ENCODE measurements at places on chromosomes 6 and 20.

DNA sequence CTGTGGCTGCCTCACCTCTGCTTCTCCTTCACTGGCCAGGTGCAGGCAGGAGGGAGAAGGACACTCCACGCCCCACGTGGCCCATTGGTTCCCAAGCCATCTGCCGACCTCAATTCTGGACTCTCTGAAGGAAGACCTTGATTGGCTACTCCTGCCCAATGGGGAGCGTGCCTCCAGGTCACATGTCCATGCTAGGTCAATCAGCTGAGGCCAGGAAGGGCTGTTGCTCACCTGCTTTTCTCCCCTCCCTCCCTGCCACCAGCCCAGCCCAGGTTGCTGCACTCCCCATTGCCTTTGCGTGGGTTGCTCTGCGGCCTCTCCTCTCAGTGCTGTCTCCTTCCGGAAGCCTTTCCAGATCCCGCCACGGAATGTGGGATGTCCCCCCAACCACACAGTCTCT, 21.9 kb upstream of the CDH4 start:
- DNase-seq = no peak

DNA sequence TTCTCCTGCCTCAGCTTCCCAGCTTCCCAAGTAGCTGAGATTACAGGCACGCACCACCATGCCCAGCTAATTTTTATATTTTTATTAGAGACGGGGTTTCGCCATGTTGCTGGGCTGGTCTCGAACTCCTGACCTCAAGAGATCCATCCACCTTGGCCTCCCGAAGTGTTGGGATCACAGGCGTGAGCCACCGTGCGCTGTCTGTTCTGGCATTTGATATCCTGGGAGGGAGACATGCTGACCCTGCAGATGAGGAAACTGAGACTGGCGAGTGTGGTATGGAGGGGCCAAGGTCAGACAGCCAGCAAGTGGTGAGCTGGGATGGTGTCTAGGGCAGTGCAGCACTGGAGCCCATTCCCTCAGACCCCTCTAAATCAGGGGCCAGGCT, 44.6 kb downstream of the SRC start:
- no peak for DNase-seq

DNA sequence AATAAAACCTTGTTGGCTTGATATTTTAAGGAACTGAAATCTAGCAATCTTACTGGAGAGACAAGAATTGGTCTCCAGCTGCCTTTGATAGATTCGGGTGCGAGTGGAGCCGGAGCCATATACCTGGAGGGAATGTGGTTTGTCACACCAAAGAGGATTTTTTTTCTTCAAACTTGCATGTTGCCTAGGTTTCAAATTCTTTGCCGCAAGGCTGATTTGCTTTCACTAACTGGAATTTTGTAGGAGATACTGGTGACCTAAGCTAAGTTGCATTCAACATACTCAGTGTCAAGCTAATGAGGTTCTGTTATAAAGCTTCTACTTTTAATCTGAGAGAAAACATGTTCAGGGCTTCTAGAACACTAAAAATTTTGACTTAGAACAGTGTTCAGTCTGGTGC, 39.7 kb upstream of the ASIP start:
- DNase-seq = no peak

DNA sequence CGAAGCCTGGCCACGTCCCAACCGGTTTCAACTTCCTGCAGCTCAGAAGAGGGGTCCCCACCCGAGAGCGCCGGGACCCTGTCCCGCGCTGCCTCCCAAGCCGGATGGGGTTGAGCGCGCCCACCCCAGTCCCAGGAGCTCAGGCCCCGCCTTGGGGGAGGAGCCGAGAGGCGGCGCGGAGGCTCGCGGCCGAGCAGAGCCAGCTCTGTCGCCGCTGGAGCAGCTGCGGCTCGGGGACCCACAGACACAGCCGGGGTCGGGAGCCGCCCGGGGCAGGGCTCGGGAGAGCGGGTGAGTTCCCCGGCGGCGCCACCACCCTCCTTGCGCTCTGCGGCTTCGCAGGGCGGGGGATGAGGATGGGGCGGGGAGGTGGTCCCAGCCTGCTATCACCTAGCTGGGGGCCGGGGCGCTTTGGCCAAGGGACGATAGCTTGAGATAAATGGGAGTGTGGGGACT, at the start of gene PPP1R16B:
TSS of gene PPP1R16B (plus strand) at position 196 of the 456 bp plus-strand sequence. CDS start 30,229 bp downstream, outside the sequence.
- DNase-seq = no peak

DNA sequence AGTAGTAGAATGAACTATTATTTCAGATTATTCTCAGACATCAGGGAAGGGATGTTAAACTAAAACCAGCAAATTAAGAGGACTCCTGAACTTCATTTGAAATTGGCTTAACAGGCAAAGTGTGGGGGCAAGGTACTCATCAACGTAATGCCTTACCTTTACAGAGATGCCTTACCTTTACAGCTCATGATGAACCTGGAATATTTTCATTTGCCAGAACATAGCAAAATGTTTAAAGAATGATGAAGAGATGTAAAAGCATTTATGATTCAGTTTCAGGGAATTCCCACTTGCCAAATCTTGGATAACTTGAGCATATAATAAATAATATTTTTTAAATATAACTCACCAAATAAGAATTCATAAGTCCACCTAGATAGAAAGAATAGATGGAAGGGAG, 207.5 kb downstream of the TINAG start:
- no peak for DNase-seq

DNA sequence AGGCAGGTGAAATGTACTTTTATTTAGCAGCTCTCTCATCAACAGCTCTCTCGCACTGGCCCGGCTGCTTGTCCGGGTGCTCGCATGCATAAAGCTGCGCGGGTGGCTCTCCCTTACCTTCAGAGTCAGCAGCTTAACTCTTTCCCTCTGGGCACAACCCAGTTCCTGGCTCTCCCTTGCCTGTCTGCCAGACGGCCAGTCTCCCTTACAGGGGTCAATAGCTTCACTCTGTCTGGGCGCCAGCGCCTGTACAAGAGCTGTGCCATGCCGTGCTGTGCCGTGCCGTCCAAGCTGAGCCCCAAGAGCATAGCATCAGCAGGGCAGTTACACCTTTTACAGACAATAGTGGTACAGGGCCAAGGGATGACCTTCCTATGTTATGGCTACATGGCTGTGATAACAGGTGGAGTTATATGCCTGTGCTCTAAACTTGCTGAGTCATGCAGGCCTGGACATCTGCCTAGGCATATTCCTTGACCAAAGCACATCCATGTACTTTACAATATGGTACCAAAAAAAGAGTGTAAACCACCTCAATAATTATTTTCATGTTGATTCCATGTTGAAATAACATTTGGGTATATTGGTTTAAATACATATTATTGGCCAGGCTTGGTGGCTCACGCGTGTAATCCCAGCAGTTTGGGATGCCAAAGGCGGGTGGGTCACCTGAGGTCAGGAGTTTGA, 47.9 kb downstream of the BLTP3A start:
- no peak for DNase-seq

- DNase-seq = no peak
These were observed 133.9 kb upstream of the MYLIP start for GRCh38 chr6:15994814-15995459.

DNA sequence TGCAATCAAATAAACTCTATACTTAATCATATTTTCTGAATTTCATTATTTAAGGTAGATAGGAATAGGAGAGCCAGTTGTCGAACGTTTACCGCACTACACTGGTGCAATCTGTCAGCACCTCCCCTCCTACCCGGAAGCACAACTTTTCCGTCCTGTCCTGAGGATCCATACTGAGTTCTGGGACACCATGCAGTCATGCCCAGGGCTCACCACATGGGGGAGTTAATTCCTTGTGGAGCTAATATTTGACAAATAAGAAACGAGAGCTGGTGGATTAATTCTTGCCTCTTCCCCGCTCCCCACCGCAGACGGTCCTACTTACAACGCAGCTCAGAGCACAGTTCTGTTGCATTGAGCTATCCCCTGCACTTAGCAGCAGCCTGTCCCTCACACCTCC, 107.7 kb upstream of the RALGAPA2 start:
- no peak for DNase-seq

GRCh38 chr6:106981926-106982325, 7.4 kb upstream of the CD24 start:
- no peak for DNase-seq

- no peak for DNase-seq
These were observed 9.7 kb upstream of the CLDN20 start for GRCh38 chr6:155254139-155254538.

DNA sequence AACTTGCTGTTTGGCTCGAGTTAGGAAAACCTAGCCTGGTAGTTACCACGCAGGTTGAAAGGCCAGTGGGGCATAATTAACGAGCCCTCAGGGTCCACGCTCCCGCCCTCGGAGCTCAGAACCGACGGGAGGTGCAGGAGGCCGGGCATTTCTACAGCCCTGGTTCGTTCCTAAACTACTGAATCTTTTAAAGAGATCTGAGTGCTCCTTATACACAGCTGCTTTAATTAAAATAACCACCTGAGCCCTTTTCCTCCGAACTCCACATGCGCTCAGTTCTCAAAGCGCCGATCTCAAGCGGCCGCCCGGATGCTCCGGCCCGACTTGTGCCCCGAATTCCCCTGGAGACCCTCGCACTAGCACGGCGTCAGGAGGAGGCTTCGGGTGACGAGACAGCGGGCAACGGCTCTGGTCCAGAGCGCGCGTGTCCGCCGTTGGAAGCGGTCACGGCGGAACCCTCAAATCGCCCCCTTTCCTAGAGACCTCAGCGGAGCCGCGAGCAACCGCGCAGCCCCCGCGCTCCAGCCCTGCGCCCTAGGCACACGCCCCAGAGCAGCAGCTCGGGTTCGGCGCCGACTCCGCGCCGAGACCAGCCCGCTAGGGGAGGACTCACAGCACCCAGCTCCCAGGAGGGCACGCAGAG, 397 bp downstream of the WDR27 start:
- DNase-seq = no peak

GRCh38 chr6:47141963-47142362, 99.8 kb upstream of the ADGRF1 start:
- DNase-seq = no peak

GRCh38 chr6:157438611-157439111, 57.7 kb downstream of the ZDHHC14 start:
- no peak for DNase-seq

DNA sequence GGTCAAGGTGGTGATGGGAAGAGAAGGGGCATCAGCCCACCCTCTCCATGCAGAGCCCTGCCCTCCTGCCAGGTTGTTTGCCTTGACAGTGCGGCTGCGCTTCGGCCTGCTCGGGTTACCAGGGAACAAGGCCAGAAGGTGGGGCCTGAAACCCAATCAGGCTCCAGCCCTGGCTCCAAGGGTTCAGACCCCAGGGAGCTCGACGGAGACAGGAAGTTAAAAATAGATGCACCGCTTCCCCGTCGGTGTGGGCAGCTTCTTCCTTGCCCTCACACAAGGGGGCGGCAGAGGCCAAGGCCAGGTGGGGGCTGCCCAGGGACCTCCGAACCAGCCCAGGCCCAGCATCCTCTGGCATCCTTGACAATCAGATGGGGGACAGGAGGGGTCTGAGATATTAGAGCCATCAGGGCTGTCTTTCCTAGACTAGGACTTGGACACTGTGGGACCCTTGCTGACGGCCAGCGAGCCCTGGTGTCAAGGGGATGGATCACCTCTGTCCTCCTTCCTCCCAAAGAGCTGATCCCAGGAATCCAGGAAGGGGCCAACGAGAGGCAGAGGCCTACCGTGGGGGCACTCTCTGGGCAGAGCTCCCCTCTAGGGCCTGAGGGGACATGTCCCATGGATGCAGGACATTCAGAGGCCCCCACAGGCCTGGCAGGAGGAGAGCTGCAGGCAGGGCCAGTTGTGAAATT, 65.2 kb downstream of the RIPOR3 start:
- peak; percentile 52 for DNase-seq

DNA sequence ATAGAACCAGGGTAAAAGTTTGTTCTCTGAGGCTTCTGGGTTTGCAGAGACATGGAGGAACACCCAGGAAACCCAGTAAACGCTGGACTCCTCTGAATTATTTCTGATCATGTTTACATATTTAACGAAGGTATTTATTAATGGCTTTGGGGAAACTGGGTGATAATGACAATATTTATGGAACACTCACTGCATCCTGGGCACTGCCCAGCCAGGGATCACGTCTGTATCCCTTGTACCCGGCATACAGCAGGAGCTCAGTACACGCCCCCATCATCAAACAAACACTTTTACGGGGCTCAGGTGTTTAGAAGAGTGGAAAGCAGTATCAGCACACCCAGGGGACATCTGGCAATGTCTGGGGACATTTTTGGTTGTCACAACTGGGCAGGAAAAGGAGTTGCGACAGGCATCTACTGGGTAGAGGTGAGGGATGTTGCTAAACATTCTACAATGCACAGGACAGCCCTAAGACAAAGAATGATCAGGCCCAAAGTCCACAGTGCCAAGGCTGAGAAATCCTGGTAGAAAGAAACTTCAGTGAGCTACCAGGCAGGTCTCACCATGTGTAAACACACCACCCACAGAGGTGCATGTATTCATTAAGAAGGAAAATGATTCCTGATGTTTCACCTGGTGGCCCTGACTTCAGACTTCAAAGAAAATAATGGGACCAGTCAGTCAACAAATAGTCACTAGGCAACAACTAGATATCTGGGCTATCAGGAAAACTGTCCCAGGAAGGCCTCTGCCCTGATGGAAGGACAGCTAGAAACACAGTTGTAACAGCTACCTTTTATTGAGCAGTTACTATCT, 35.3 kb downstream of the ZMYND8 start:
- DNase-seq = no peak

GRCh38 chr6:7881765-7882500, 28.7 kb downstream of the TXNDC5 start:
- no peak for DNase-seq

All from A172 (cell line).